Fibroblast of the aortic adventitia (primary cell): ENCODE measurements at places on chromosomes 3 and 15. TPM values are rescaled to one million over a fixed set of nuclear protein-coding genes. Genes with fewer than 3 reads are reported as not detected.

GLCE gene
- total RNA-seq, result 8.3 and 24.4 TPM in 2 replicates

ZFAND6 gene
- total RNA-seq, result 27.2 and 125 TPM in 2 replicates

TPRG1 gene
- total RNA-seq, result 0.45 and 8.6 TPM in 2 replicates

GOLGA6L10 gene
- total RNA-seq, result 0.45 and 0.49 TPM in 2 replicates

TBC1D21 gene
- total RNA-seq, result not detected in 2 replicates

SLC12A1 gene
- under 0.01 TPM in 1 of 2 replicates, not detected in the other for total RNA-seq

CCR2 gene
- under 0.01 TPM in 1 of 2 replicates, not detected in the other for total RNA-seq

LDHAL6B gene
- total RNA-seq, result not detected in 2 replicates

RTP3 gene
- not detected in 2 replicates for total RNA-seq

ADIPOQ gene
- total RNA-seq, result not detected in 2 replicates

ETV5 gene
- 22.7 and 78.8 TPM in 2 replicates for total RNA-seq

CHDH gene
- total RNA-seq, result 1.3 and 7.9 TPM in 2 replicates

FGF12 gene
- 0.08 and 0.36 TPM in 2 replicates for total RNA-seq

ACSBG1 gene
- total RNA-seq, result under 0.01 TPM in 1 of 2 replicates, not detected in the other

GRCh38 chr3:150583028-150583427 lies 20.1 kb upstream of the SELENOT start:
- DNase-seq, result no peak

GRCh38 chr3:38003817-38004414 lies 13.3 kb downstream of the VILL start:
- DNase-seq, result no peak

- DNase-seq, result no peak
Observed at GRCh38 chr3:108946292-108947285, 7.1 kb downstream of the GUCA1C start.

- no peak for DNase-seq
Observed at GRCh38 chr3:76643623-76644304, 396.1 kb upstream of the ROBO2 start.

DNA sequence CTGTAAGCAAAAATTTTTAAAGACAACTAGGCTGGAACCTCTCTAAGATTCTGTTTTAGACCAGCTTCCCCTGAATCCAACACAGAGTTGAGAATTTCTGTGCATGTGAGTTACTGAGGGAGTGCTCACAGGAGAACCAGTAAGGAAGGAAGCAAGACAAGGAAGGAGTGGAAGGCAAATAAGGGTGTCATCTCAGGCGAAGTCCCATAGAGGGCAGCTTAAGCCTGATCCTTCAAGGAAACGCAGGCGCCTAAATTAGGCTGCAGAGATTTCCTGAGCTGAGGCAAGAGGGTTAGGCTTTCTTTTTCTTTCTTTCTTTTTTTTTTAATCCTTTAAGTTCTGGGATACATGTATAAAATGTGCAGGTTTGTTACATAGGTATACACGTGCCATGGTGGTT lies 36.2 kb upstream of the COL6A6 start:
- peak; percentile 91 for DNase-seq

DNA sequence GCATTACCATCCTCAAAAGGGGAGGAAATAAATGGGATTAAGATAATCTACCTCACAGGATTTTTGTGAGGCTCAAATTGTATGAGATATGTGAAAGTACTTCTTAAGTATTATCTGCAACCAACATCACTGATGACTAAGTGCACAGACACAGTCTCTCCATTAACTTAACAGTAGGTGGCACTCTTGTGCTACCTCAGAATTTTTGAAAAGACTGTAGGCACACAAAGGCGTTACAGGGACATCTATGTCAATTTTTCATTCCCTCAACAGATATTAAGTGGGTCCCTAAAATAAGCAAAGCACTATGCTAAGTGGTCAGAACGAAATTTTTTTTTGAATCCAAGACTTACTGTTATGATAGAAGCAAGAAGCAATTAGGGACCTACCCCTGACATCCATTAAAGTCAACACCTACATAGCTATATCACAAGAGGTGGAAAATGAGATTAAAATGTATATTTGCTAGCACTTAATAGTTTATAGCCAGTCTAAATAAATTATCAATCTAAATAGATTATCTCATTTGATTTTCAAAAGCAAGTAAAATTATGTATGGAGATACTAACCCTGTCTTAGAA lies 52.9 kb downstream of the RYK start:
- DNase-seq, result peak; percentile 81

DNA sequence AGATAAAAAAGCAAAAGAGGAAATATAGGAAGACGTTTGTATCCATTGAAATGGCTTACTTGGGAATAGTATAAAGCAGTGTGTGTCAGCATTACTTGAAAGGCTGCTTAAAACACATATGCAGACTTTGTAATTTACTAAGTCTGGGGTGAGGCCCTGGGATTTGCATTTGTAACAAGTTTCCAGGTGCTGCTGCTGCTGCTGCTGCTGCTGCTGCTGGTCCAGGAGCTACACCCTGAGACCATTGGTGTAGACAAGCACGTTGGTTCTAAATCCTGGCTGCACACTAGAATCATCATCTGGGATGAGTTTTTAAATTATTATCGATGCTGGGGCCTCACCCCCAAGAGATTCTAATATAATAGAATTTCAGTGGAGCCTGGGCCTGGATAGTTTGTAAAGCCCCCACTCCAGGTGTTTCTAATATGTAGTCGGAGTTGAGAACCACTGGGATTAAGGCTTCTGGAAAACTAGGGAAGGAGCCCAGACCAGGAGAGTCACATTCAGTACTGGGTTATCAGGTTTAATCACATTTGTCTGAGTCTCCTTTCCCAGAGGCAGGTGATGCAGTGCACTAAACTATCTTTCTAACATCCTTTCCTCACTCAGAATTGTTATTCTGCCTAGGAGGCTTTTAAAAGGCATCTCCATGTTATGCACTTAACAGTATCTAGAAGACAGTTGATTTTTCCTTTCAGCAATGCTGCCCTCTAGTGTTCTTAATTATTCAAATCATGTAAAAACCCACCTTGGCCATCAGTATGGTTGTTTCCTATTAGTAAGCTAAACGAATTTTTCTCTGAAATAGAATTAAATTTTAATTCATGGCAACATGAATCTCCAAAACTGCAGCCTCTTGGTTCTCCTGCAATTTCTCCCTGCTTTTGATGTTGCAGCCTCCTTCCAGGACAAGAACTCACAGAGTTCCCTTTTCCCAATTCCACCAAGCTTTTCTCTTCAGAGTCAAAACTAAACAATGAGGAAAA lies 45.4 kb downstream of the SSR3 start:
- DNase-seq, result peak; percentile 85

- no peak for DNase-seq
Observed at GRCh38 chr3:12748477-12748876, 10.6 kb downstream of the TMEM40 start.

- DNase-seq, result no peak
Observed at GRCh38 chr3:99430348-99431134, 207.9 kb upstream of the COL8A1 start.
